GM04503 (cell line): ENCODE measurements at places on chromosomes 3 and 15.
A peak's percentile ranks its signal among the peaks of the same experiment; 100 is the strongest.

DNA sequence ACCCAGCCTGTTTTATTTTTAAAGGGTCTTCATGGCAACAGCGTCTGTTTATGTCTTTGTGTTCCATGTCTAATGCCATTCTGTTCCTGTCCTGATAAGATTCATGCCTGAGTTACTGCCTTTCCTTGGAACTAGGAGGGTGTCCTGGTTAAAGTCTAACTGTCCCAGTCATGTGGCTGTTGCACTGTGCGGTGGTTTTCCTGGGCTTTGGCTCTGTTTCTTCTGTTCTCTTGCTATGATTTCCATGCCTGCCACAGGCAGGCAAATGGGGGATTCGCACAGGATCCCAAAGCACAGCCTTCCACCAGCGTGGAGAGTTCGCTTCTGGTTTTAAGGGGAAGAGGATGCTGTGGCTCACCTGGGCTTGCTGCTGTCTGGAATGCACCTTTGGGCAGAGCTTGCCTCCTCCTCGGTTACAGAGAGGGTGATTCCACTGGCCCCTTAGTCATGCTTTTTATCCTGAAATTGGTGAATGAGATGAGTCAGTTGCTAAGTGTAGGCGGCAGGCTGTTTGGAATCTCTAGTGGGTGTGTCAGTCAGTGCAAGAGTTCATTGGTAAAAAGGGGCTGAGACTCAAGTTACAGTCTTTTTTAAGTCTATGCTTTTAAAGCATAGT lies 86.8 kb downstream of the CCK start:
- DNase-seq, result peak; percentile 65

GRCh38 chr15:51680321-51680720 lies 982 bp upstream of the SCG3 start:
- DNase-seq, result no peak

GRCh38 chr15:62495670-62496614 lies 330.9 kb upstream of the C2CD4B start:
- peak; percentile 96 for DNase-seq

GRCh38 chr3:12186515-12187286 lies 28.0 kb upstream of the TIMP4 start:
- no peak for DNase-seq

- DNase-seq, result peak; percentile 18
Measured at GRCh38 chr3:189099031-189099471, 72.7 kb upstream of the TPRG1 start.

- DNase-seq, result peak; percentile 4
Measured at GRCh38 chr3:178705925-178706324, 169.7 kb downstream of the KCNMB2 start.

- DNase-seq, result no peak
Measured at GRCh38 chr15:65416845-65417416, 5.8 kb downstream of the IGDCC4 start.

GRCh38 chr15:81982808-81983207 lies 63.0 kb downstream of the MEX3B start:
- DNase-seq, result no peak

DNA sequence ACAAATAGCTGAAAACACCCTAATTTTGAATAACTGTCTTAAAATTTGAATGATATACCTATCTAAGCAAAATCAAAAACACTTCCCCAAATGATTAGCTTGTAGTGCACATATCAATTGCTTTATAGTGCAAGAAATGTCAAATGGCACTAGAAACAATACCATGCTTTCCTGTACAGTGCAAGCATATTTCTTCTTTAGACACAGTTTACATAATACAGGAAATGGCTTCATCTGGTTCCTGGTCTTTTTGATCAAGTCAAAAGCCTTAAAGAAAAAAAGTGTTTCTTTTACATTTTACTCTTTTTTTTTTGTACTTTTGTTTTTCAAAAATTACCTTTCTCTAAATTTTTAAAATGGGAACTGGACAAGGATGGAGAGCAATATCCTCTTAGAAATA lies 352.1 kb downstream of the MECOM start:
- no peak for DNase-seq

DNA sequence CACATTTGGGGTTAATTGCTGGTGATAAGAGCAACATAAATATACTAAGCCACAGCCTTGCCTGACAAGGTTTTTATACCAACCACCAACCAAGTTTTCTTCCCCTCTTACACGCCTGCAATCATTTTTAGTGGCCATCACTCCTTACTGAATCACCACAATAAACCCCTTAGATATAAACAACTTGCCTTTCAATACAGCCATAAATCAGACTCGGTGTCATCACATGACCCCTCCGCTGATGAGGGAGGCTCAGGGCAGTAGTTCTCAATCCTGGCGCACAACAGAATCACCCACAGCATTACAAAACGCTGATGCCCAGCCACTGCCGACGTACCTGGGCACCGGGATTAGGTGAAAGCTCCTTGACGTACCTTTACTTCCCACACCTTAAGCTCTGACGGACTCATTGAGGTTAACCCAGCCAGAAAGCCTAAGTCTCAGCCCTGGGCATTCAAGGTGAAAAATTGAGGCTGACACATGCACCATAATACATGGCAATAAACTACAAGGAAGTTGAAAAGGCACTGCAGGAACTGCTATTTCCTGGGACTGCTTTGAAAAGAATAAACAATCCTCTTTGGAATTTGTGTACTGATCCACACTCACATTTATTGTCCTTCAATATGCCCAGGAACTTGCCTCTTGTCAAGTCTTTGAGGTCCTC lies 17.1 kb downstream of the ADCY5 start:
- no peak for DNase-seq

- DNase-seq, result no peak
Measured at GRCh38 chr3:188205992-188206416, 52.0 kb downstream of the LPP start.

GRCh38 chr3:52851348-52851747 lies 16.5 kb upstream of the MUSTN1 start:
- no peak for DNase-seq

- DNase-seq, result no peak
Measured at GRCh38 chr3:25513642-25514266, 85.7 kb downstream of the RARB start.

DNA sequence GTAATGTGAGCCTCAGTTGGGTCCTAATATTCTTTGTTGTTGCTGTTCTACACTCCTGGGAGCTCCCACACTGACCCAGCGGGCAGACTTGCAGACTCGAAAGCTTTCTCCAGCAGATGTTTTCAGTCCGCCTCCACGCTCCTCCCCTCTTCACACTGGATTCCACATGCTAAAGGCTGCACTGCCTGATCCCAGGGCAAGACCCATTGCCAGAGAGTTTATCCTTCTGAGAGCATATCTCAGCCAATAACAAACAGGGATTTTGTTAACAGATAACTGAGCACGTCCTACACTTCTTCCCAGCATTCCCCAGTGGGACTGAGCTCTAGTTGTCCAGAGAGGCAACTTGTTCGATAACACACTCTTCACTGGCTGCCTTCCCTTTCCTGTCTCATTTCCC lies 8.0 kb upstream of the COL6A6 start:
- no peak for DNase-seq

- DNase-seq, result no peak
Measured at GRCh38 chr3:138827222-138827621, 7.5 kb downstream of the PIK3CB start.

- DNase-seq, result no peak
Measured at GRCh38 chr15:51580982-51581381, 41.6 kb downstream of the DMXL2 start.

GRCh38 chr15:89410039-89410435 lies 75.4 kb upstream of the POLG start:
- DNase-seq, result no peak

- DNase-seq, result no peak
Measured at GRCh38 chr15:65877749-65878148, 8.5 kb downstream of the RAB11A start.

DNA sequence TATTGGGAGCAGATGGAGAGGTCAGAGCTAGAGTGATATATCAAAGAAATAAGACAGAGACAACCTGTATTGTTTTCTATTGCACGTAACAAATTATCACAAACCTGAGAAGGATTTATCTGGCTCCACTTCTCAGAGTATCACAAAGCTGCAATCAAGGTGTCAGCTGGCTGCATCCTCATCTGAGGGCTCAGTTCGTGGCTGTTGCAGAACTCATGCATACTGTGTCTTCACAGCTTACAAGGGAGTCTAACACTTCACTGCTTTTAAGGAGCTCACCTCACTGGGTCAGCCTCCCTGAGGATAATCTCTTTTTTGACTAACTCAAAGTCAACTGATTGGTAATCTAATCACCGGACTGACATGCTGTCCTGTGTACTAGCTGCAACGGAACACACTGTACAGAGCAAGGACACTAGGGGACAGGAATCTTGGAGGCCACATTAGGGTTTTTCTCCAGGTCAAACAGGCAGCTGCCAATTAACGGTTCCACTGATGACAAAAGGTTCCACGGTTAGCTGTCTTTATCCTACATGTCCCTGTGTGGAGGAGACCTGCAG lies 1006.8 kb upstream of the SEMA6D start:
- DNase-seq, result no peak

- DNase-seq, result peak; percentile 65
Measured at GRCh38 chr3:105598042-105598796, 231.5 kb downstream of the ALCAM start.

- no peak for DNase-seq
Measured at GRCh38 chr3:127368186-127369032, 80.6 kb upstream of the PRR20G start.

DNA sequence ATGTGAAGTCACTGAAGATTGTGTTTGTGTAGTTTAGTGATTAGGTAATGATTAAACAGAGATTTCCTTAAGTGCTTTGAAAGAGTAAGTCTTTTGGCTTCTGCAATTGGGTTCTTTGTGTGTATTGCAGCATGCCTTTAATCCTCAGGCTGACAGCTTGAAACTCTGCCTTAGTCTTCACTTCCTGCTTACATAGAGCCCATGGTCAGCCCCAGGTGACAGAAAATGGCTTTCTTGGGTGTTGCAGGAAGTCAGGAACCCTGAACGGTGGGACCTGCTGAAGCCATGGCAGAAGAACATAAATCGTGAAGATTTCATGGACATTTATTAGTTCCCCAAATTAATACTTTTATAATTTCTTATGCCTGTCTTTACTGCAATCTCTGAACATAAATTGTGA lies 61.3 kb downstream of the KBTBD8 start:
- DNase-seq, result no peak

- DNase-seq, result no peak
Measured at GRCh38 chr15:77060546-77060945, 10.4 kb downstream of the TSPAN3 start.

GRCh38 chr3:52722491-52722890 lies 16.6 kb downstream of the SPCS1 start:
- DNase-seq, result no peak

DNA sequence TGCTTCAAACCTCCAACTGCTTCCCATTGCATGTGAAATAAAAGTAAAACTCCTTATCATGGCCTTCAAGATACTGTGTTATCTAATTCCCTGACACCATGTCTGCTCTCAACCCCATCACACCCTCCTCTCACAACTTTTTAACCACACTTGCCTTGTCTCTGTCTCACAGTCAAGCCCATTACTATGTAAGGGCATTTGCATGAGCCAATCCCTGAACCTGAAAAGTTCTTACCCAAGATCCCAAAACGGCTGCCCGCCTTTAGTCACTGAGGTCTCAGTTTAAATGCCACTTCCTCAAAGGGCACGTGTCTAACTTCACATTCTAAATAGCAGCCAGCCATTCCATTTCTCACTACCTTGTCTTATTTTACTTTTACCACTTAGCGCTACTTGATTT lies 83.1 kb downstream of the SST start:
- no peak for DNase-seq

DNA sequence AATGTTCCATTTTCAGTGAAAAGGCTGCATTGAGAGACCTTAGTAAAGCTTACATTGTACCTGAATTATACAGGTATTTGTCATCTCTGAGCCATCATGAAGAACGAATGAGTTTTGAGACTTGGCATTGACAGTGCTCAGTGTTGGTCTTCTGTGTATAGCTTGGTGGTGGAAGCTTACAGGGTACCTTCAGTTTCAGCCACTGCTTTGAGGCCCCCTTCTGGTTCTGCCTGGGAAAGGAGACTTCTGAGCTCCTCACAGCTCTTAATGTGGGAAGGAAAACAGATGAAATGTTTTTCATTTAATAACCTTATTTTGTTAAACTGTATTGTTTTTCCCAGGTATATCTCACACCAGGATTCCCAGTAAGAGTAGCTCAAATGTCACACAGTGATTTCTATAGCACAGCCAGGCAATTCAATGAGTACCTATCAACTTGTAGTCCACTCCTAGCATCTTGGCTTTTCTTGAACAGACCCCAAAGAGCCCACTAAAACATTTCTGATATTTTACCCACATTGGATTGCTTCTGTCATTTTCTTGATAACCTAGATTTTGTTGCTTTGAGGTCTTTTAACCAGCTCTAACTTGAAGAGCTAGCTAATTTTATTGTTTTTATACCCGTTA lies 5.6 kb downstream of the SERPINI1 start:
- DNase-seq, result no peak

- DNase-seq, result no peak
Measured at GRCh38 chr15:75644376-75644775, 3.3 kb upstream of the SNX33 start.

- no peak for DNase-seq
Measured at GRCh38 chr15:33851079-33851478, 117.2 kb upstream of the CHRM5 start.

DNA sequence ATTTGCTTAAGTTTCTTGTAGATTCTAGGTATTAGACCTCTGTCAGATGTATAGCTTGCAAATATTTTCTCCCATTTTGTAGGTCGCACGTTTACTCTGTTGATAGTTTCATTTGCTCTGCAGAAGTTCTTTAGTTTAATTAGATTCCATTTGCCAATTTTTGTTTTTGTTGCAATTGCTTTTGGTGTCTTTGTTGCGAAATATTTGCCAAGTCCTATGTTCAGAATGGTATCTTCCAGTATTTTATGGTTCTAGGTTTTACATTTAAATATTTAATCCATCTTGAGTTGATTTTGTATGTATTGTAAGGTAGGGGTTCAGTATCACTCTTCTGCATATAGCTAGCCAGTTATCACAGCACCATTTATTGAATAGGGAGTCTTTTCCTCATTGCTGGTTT lies 64.9 kb downstream of the CHCHD6 start:
- no peak for DNase-seq

DNA sequence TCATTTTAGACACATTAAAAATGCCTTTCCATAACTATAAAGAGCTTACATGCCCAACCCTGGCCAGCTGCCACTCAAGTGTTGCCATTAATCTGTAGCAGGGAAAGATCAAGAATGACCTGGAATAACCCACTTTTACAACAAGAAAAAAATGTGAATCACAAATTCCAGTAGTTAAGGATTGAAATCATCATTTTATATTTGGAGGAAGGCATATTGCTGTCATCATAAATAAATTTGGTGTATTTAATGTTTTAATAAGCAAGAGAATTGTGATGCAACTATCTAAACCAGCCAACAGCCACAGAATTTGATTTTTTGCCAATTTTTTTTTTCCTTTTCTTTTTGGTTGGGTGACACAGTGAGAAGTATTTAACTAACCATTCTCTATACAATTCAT lies 240.0 kb upstream of the SEMA6D start:
- DNase-seq, result no peak

DNA sequence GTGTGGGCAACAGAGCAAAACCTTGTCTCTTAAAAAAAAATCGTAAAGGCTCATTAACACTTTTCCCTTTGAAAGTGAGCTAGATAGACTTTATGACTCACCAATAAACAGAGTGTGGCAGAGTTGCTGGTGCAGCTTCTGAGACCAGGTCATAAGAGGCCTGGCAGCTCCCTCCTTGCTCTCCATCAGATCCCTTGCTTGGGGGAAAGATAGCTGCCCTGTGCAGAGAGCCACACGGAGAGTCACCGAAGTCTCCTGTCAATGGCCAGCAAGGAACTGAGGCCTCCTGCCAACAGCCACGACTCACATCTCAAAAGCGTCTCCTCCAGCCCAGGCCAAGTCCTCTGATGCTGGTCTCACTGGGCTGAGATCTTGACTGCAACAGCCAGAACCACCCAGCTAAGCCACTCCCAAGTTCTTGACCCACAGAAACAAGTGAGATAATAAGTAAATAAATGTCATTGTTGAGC lies 8.7 kb upstream of the GP9 start:
- DNase-seq, result no peak
